ENCODE measurements at places on chromosomes 3 and 15.

DNA sequence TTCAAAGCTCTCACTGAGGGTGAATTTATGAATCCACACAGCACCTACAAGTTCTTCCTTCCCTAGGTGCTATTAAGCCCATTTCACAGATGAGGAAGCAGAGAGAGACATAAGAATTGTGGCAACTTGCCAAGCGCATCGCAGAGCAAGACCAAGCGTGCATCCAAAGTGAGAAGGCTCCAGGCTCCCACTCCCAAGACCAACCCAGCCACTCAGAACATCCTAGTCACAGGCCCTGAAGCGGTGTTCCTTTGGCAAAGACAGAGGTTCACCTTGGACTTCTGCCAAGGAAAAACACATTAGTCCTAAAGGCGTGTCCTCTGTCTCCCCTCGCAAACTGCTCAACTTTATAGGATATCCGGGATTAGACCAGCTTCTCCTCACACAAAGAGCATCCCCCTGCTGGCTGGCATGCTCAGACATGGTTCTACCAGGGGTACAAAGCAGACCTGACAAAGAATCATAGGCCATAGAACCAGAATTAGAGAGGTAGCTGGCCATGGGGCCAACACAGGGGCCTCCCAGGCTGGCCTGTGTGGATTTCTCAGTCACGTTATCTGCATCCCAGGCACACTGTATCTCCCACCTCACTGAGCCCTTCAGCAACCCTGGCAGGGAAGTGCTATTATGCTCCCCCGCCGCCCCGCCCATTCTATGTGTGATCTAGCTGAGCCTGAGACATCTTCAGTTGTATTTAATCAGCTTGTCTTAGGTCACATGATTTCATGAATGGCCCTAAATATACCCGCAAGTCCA is 160.2 kb downstream of the FOXP1 start:
- peak; percentile 59 for DNase-seq

DNA sequence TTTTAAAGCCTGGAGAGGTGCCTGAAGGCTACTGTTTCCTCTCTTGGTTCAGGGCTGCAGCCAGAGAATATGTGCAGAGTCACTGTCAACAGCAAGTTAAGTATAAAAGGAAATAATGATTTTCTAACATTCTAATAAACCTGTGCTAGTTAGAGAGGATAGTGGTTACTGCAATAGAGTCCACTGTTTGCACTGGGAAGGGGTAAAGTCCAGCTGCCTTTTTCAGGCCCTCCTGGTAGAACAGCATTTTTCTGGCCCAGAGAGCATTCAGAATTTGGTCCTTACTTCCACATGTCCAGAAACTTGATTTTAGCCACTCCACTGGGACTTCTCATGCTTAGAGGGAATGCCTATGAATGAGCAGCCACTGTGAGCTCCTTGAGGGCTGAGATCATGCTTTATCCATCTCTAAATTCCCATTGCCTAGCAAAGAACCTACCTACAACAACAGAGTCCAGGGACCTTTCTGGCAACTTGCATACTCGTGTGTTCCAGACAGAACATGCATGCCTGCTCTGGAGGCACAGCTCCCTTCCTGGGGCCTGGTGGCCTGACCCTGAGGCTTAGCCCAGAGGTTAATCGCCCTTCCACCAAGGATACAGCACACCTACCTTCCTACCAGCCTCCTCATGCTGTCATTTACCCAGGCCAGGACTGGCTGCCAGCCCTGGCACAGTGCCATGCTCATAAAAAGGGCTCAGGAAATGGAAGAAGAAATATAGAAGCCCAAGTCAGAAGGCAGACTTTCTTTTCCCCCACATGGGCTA is 50.3 kb upstream of the ATP13A3 start:
- peak; percentile 36 for DNase-seq

DNA sequence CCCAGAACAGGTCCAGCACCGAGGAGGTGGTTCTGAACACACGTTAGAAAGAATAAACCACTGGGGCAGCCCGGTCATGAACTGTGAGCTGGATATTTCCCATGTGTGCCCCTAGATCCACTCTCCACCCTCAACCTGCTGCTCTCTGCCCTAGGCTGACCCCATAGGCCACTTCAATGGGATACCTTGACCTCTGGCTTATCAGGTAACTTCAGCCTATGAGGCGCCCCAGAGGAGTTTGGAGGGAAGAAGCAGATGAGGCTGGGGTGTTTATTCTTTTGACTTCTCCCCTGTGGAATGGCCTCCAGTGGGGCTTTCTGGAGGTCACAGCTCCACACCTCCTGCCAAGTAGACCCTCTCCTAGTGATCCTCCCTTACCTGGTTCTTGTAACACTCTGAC is 47.7 kb upstream of the SLC7A14 start:
- no peak for DNase-seq

DNA sequence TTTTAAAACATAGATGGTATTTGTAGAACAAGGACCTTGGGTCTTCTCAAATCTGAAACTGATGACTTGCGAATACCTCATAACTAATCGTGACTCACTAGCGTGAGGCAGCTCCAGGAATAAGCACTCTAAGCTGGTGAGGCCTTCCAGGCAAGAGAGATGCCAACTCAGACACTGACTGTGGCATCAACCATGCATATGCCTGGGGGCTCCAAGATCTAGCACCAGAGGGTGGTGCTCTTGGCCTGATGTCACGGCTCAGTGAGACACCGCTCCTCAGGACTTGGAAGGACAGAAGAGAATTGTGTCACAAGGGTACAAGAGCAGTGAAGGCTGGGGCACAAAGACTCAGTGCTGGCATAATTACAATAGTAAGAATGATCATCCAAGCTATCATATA is 125.0 kb upstream of the TRIM42 start:
- DNase-seq = no peak

DNA sequence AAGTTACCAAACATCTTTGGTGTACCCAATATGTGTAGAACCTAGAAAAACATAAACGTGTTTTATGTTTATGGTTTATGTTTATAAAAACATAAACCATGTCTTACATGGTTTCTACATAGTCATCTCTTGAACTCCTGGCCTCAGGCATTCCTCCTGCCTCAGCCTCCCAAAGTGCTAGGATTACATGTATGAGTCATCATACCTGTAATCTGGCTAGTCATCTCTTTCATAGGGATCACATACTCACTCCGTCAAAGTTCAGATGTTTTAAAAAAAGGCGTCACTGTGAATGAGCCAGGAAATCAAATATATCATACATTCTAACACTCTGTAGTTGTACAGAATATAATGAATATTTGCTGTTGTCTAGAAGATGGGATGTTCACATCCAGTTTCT is 178.6 kb downstream of the CPNE4 start:
- DNase-seq = no peak

Data from HAP-1 (cell line).